Dorsolateral prefrontal cortex (tissue), 122 donors: ENCODE measurements at places on chromosomes 4 and X.

DNA sequence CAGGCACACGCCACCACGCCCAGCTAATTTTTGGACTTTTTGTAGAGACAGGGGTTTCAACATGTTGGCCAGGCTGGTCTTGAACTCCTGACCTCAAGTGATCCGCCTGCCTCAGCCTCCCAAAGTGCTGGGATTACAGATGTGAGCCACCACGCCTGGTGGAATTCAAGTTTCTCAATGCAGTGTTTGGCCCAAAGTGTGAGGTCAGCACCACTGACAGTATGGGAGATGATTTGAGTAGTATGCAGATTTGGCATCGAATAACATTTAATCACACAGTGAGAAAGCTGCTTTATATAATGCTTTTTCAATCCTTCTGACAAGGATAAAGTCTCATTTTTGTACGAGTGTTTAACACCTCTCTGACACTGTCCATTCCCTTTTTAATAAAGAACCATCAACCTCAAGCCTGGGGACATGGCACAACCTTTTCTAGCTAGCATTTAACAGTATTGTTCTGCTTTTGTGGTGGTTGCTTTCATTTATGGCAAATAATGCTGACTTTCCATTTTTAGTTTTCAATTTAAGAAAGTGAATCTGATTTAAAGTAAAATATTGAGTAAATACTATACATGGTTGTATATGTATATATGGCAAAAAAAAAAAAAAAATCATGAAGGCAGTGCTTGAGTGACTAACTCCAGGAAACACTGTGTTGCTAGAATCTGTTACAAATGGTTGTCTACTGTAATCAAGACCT is 4.3 kb upstream of the NSUN7 start:
- no peak for DNase-seq

DNA sequence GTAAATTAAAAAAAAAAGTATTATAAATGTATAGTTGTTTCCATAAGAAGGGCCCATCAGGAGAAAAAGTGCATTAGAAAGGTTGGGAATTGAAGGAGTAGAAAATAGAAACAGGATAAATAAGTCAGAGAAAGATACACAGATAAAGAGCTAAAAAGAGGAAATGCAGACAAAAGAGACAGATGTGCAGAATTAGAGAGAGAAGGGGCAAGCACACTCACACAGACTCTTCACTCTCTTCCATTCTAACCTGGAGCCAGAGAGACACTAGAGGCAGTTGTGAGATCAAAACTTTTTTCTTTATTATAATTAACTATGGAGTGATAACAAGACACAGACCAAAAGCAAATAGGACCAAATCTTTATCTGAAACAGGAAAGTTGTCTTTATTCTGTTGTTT is 134.1 kb downstream of the CEP135 start:
- no peak for DNase-seq

DNA sequence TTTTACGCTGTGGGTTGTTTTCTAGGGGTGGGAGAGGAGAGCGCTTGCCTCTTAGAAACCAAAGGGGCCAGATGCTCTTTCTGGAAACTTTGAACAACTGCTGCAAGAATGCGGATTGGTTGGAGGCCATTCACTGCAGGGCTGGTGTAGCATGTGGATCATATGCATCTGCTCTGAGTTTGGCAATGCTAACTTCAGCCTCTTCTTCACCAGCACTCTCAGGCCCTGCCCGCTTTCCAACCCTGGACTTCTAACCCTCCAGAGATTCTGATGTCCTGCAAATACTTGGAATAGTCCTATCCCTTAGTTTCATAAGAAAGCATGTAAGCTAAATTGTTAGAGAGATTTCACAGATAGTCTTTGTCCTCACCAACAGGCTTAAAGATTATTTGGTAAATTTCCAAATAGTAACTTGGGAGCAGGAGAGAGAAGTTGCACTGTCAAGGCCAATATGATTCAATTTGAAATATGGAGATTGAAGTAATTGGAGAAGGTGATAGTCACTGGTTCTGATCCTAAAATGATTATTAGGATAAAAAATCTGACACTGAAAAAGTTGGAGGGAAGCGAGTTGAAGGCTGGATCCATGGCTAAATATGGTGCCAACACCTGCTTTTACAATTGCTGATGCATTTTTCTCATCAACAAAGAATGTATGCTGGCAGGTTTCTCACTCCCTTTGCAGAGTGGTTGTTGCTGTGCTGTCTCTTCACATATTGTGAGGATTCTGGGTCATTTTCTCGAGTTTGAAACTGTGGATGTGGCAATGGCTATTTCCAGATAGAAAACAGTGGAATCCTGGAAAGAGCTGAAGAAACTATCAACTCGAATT is 210.4 kb downstream of the PTTG2 start:
- DNase-seq, result no peak

DNA sequence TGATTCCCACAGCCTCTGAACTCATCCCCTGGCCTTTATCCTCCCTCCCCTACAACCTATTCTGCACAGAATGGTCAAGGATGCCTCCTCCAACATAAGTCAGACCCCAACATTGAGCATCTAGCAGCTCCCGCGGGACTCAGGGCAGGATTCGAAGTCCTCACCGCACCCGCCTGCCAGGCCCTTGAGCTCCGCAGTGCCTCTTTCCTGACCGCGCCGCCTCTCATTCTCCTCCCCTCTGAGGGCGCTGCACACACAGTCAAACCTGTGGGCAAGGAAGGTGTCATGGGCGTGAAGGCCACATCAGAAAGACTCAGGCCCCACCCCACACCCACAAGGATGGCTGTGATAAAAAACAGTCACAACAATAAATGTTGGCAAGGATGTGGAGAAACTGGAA is 84.1 kb downstream of the CPZ start:
- DNase-seq, result no peak

DNA sequence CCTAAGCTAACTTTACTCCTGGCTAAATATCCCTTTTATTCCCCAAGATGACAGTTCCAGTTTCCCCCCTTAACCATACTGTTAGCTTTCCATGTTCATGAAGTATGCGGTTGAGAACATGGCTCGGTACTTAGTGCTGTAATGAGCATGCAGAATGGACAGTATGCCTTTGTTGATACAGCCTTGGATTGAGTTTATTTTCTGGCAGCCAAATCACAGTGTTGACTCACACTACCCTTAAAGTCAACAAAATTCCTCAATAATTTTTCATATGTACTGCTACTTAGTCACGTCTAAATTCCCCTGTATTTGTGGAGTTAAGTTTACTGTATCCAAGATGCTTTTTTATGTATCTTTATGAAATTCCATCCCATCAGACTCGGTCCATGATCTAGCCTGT is 1.4 kb upstream of the VEGFC start:
- no peak for DNase-seq

DNA sequence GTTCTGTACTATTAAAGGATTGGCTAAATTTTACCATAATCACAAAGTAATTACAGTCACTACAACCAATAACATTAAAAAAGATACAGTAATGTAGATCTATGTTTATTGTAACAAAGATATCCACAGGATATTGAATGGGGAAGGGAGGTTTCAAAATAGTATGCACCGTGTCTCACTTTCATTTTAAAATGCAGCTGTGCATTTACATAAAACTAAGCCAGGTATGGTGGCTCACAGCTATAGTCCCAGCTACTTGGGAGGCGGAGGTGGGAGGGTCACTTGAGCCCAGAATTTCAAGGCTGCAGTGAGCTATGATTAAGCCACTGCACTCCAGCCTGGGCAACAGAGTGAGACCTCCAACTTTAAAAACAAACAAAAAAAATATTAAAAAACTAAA is 8.5 kb downstream of the SRP72 start:
- no peak for DNase-seq

DNA sequence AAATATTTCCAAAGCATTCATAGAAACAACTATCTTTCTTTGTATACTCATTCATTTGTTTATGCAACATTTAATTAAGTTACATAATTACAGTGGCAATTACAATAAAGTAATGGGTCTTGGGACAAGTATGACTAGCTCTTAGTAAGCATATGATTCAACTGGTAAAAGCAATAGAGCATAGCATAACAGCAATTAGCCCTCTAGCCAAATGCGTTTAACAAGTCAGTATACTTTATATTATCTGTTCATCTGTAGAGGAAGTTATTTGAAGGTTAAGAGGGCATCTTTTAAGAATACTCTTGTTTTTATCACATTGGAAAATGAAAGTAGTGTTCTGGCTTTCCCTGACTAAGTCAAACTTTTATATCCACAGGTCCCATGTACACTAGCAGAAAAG is 198.1 kb upstream of the UGT8 start:
- no peak for DNase-seq

DNA sequence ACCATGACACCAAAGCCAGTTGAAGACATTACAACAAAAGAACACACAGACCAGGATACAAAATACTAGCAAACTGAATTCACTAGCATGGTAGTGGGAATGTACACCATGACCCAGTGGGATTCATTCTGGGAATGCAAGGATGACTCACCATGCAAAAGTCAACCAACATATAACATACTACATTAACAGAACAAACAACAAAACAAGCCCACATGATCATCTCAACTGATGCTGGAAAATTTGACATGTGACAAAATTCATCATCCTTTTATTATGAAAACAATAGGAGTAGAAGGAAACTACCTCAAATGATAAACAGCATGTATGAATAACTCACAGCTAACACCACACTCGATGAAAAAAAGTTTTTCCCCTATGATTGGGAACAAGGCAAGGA is 190.2 kb downstream of the DCLK2 start:
- DNase-seq, result no peak

- no peak for DNase-seq
These were observed 689 bp downstream of the SSR4 start for GRCh38 chrX:153794897-153795816.

DNA sequence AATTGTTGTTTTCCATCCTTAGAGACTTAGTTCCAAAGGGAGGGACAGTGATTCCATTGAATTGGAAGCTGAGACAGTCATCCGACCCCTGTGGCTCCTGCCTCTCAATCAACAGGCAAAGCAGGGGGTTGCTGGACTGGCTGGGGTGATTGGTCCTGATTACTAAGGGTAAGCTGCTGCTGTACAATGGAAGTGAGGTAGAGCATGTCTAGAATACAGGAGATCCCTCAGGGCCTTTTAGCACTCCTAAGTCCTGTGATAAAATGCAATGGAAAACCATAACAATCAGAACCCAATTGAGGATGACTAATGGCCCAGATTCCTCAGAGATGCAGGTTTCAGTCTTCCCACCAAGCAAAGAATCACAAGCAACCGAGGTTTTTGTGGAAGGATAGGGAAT is 127.6 kb downstream of the AASDH start:
- DNase-seq, result no peak

DNA sequence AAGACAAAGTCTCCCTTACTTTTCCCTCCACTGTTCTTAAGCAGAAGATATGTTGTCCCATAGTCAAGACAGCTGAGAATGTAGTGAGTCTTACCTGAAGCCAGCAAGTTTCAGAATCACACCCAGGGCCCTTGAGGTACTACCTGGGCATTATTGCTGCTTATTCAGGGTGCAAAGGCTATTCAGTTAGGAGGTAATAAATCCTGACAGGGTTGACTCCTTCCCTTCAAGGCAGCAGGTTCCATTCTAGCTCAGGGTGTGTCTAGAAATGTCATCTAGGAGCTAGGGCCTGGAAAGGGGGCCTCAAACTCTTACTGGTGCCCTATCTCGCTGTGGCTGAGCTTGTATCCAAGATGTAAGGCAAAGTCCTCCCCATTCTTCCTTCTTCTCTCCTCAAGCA is 259.0 kb downstream of the FAT4 start:
- DNase-seq, result no peak
